ENCODE measurements at places on chromosomes 13 and 19. TPM values are rescaled to one million over a fixed set of nuclear protein-coding genes. Genes with fewer than 3 reads are reported as not detected.

Gene STK24
- total RNA-seq, result 56.1 TPM

Gene CDX2
- total RNA-seq, result not detected

Gene ADGRE3
- not detected for total RNA-seq

Gene GAS6
- 181 TPM for total RNA-seq

Gene PLVAP
- total RNA-seq, result 18.1 TPM

Gene ASF1B
- total RNA-seq, result 1.00 TPM

Gene RGL3
- total RNA-seq, result 8.6 TPM

Gene EDDM13
- total RNA-seq, result not detected

Gene SLC17A7
- 1.8 TPM for total RNA-seq

Gene EFNA2
- total RNA-seq, result not detected

Gene CABP5
- not detected for total RNA-seq

Gene FCAR
- 0.30 TPM for total RNA-seq

Gene RNF17
- not detected for total RNA-seq

Gene MEF2B
- total RNA-seq, result 0.83 TPM

Gene LMTK3
- total RNA-seq, result 0.70 TPM

Gene RXFP2
- not detected for total RNA-seq

Gene MCF2L
- 38.1 TPM for total RNA-seq

Gene SCGB2B2
- total RNA-seq, result 0.13 TPM

Gene NDFIP2
- total RNA-seq, result 33.9 TPM

Gene PROZ
- total RNA-seq, result not detected

Gene ALOX5AP
- 8.4 TPM for total RNA-seq

Gene PCDH17
- total RNA-seq, result 2.2 TPM

Gene S1PR5
- total RNA-seq, result 0.13 TPM

Gene DOHH
- 10.5 TPM for total RNA-seq

Gene CGB5
- total RNA-seq, result not detected

Gene ATP8B3
- 0.46 TPM for total RNA-seq

Gene PSG11
- total RNA-seq, result not detected

Gene ANGPTL8
- 0.40 TPM for total RNA-seq

Gene ZNF723
- not detected for total RNA-seq

Gene SIGLEC11
- 0.75 TPM for total RNA-seq

Gene SERTAD1
- total RNA-seq, result 10.9 TPM

Gene CEACAM19
- 3.9 TPM for total RNA-seq

Gene NRTN
- total RNA-seq, result 20.6 TPM

Gene DAND5
- total RNA-seq, result 9.1 TPM

Gene MYO16
- total RNA-seq, result 1.2 TPM

Gene IQCN
- total RNA-seq, result 0.35 TPM

Gene LYPD5
- 0.89 TPM for total RNA-seq

Gene ATXN8OS
- total RNA-seq, result not detected

Gene KLF1
- total RNA-seq, result not detected

Gene EXOC3L2
- total RNA-seq, result 1.3 TPM

Gene RDH8
- total RNA-seq, result not detected

Gene SWSAP1
- total RNA-seq, result 1.2 TPM

Gene KLK15
- not detected for total RNA-seq

Gene TMEM272
- 0.38 TPM for total RNA-seq

Gene CEACAM7
- not detected for total RNA-seq

Gene CAPN12
- not detected for total RNA-seq

Gene NLRP9
- not detected for total RNA-seq

Gene LSM14A
- total RNA-seq, result 69.2 TPM
